ENCODE measurements at places on chromosomes 13 and 19.

GRCh38 chr13:109385242-109385560 is 401.2 kb downstream of the IRS2 start:
- no peak for DNase-seq

- DNase-seq: no peak
Observed at GRCh38 chr19:55700813-55701212, 25.8 kb downstream of the EPN1 start.

DNA sequence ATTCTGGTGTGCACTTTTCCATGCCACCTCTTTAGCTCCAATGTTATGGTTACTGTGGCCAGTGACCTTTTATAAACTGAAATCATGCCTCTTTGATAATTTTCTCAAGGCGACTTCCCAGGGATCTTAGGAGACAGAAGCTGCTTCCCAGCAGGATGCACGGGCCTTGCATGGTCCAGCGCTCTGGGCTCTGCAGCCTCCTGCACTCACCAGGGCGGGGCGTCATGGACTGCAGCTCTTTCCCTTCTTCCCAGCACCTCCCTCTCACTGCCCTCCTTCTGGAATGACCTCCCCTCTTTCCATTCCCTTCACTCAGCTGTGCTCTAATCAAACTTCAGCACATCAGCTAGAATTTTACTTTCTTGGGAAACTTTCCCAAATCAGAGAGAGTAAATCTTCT is 318.3 kb downstream of the IRS2 start:
- no peak for DNase-seq

- peak; percentile 30 for DNase-seq
Observed at GRCh38 chr19:55452749-55453346, 8.6 kb downstream of the ISOC2 start.

- peak; percentile 72 for DNase-seq
Observed at GRCh38 chr19:16062789-16063188, 13.5 kb upstream of the TPM4 start.

DNA sequence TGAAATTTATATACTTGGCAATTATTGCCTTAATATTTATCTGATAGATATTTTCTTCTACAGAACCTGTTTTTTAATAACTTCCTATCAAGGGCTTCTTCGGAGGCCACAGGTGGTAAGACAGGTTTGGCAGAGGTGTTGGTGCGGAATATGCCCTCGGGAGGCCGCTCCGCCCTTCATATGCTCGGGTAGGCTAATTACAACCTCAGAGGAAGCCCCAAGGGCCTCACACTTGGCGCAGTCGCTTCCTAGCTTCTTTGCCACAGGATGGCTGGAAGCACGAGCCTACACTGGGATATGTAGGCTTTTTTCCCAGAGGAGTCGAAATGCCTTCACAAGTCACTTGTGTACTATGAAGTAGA is 68.8 kb downstream of the LMO7 start:
- DNase-seq: no peak

DNA sequence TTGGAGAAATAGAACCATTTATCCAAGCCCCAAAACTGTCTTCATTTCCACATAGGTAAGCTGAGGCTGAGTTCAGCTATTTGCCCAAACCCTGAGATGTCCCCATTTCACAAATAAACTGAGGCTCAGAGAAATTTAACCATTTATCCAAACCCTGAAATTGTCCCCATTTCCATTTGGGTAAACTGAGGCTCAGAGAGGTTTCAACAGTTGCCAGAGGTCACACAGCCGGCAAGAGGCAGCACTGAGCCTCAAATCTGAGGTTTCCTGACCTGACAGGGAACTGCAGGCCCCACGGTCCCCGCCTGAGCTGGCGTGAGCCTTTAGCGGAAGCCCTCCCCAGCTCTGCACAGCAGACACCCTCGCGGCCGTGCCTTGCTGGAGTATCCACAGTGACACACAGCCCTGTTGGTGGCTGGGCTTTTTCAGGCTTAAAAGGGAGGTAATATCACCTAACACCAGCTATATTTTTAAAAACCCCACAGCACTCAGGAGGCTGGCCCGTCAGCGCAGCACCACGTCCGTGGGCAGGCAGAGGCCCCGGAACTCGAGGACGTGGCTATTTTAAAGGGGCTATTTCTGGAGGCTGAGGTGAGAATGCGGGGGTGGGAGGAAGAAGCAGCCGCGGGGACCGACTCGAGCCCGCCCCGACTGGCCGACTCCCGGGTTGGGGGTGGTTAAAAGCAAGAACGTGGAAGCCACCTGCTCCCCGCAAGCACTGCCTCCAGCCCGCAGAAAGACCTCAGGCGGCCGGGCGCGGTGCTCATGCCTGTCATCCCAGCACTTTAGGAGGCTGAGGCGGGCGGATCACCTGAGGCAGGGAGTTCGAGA is 18.5 kb downstream of the PTPRS start:
- DNase-seq: no peak

DNA sequence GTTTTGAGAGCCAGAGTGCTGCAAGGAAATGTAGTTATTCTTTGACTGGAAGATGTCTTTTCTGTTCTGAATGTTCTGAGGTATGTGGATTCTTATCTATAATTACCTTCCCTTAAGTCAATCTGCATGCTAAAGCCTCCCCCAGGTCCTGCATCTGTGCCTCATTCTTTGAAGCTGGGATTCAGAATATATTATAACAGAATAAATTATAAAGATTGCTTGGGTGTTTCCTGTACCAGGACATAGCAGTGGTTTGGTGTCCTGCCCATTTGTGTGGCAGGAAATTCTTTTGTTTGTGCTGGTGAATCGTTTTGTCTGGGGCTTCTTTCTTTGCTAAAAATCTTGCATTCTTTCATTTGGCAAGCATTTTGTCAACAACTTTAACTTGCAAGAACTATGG is 60.2 kb downstream of the ITGBL1 start:
- DNase-seq: no peak

DNA sequence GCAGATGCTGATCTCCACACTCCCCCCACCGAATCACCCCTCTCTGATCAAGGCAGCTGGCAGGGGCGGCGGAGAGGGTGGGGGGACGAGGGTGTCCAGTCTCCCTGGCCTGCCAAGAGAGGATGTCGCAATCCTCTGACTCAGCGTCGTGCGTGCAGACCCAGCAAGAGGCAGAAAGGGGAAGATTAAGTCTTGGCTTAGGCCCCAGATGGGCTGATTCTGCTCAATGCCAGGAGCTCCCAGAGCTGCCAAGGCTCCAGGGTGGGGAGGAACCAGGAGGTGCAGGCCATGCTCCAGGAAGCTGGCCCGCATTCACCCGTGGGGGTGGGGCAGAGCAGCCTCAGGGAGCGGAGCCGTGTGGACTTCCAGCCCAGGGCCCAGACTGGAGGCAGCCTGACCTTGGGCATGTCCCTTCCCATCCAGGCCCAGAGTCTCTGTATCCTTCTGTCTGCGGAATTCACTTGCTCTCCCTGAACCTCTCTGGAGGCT is 6.6 kb upstream of the BCL3 start:
- DNase-seq: no peak

DNA sequence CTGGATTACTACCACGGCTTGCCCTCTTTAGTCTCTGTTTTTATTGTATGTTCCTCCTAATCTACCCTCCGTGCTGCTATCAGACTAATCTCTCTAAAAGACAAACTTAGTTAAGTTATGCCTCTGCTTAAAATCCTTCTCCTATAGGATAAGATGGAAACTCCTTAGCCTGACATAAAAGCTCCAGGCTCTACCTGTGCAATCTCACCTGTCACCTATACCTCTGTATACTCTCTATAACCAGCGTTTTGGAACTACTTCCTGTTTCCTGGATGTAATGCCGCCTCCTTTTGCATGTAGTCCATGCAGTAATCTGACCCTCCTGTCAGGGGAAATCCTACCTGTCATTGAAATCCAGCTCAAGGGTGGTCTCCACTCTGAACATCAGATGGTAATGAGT is 41.2 kb downstream of the OLFM4 start:
- no peak for DNase-seq

- no peak for DNase-seq
Observed at GRCh38 chr13:100399455-100399854, 189.1 kb downstream of the GGACT start.

GRCh38 chr13:113451951-113452421 is 1.3 kb downstream of the ADPRHL1 start:
- DNase-seq: no peak

DNA sequence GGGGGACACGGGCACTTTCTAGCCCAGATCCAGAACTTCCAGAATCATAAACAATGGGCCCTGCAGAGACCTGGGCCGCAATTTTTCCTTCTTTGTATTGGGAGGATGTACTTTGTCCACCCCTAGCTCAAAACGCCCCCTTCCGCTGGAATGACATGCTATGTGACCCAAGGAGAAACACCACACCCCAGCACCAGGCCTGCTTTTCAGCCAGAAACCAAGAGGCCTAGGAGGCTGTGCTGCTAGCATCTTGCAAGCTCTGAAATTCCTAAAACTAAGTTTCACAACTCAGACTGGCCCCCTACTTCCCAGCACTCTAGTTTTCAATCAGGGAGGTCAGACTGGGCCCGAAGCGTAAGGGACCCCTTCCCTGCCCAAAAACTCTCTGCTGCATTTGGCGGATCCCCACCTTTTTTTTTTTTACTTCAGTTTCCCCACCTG is 538 bp downstream of the LSM4 start:
- DNase-seq: no peak

DNA sequence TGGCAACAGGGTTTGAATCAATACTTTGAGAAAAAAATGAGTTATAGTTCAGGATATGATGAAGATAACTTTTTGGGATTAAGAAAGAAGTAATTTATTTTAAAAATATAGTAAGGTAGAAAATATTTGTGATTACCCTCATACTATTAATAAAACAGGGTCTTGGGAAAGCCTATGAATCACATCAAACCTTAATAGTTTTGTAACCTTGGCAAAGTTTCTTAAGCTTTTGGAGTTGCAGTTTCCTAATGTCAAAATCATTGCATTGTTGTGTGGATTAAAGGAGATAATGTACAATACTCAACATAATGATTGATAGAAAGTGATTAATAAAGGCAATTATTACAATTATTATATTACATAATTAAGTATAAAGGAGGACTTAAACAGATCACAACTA is 149.0 kb downstream of the LMO7 start:
- DNase-seq: no peak

GRCh38 chr13:68046903-68047302 is 816.8 kb upstream of the PCDH9 start:
- DNase-seq: no peak

DNA sequence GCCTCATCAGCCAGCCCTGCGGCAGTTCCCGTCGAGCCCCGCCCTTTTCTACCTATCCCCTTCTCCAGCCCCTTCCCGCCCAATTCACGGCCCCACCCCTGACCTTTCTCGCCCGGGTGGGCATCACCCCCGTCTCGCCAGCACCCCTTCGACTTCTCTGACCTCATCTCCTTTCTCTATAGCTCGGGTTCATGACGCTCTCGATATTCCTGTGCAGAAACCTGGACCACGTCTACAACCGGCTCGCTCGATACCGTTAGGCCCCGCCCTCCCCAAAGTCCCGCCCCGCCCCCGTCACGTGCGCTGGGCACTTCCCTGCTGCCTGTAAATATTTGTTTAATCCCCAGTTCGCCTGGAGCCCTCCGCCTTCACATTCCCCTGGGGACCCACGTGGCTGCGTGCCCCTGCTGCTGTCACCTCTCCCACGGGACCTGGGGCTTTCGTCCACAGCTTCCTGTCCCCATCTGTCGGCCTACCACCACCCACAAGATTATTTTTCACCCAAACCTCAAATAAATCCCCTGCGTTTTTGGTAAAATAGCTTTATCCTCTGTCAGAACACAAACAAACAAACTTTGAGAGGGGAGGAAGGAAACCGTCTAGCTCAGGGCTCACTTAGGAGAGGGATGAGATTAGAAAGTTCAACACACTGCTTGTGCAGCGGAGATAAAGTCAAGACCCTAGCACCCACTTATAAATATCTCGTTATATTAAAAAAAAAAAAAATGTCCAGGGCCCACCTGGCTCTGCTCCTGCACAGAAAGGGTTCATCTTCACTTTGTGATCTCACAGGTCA is 5.1 kb downstream of the CD37 start:
- DNase-seq: no peak

DNA sequence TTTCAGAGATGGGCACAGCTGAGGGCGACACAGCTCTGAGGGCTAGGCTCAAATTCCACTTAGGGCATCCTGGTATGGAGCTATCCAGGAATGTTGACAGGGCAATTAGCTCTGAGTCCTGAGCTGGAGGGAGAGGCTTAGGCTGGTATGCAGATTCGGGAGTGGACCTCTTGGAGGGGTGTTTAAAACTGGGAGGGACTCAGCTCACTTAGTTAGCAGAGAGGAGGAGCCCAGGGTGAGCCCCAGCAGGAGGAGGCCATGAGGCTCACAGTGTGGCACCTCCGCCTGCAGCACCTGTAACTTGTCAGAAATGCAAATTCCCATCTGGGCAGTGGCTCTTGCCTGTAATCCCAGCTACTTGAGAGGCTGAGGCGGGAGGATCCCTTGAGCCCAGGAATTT is 10.2 kb upstream of the NOP53 start:
- no peak for DNase-seq

- DNase-seq: no peak
Observed at GRCh38 chr13:60165391-60166099, 1.8 kb upstream of the DIAPH3 start.

GRCh38 chr13:66830940-66831716 is 399.0 kb downstream of the PCDH9 start:
- no peak for DNase-seq

DNA sequence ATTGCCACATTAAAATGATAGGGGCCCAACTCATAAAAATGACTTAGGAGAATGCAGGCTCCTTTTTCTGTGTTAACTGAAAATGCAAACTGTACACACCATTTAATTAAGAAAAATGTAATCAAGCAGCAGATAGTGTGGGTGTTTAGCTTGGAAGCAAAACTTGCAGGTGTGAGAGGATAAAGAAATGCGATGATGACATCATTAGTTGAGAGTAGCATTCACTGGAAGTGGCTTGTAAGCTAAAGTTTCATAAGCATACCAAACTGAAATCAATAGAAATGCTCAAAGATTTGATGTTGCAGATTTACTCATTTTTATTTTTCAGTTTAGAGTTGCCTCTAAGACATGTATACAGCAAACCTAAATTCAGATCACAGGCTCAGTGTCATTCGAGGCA is 86.6 kb downstream of the PRR20E start:
- no peak for DNase-seq

- peak; percentile 53 for DNase-seq
Observed at GRCh38 chr19:49553451-49554271, 25.9 kb downstream of the RCN3 start.

- no peak for DNase-seq
Observed at GRCh38 chr13:36912973-36913372, 7.1 kb downstream of the SMAD9 start.

GRCh38 chr13:98761986-98762616 is 9.6 kb upstream of the SLC15A1 start:
- no peak for DNase-seq
